Right ventricle myocardium inferior (tissue), 1 donor: ENCODE measurements at places on chromosomes 1 and 21. TPM values are rescaled to one million over a fixed set of nuclear protein-coding genes. Genes with fewer than 3 reads are reported as not detected.

ZNF683 gene
- total RNA-seq: 0.14 TPM

CCDC185 gene
- total RNA-seq: not detected

CR1 gene
- 2.9 TPM for total RNA-seq

FAM72A gene
- total RNA-seq: 1.6 TPM

RIPK4 gene
- 0.08 TPM for total RNA-seq

ARHGAP30 gene
- total RNA-seq: 3.7 TPM

KANK4 gene
- 0.95 TPM for total RNA-seq

IGSF9 gene
- 0.30 TPM for total RNA-seq

FAM131C gene
- 5.9 TPM for total RNA-seq

GBP5 gene
- total RNA-seq: 0.68 TPM

AUNIP gene
- total RNA-seq: not detected

GRCh38 chr1:197356723-197357533, 88.9 kb downstream of the CRB1 start:
- no peak for DNase-seq

DNA sequence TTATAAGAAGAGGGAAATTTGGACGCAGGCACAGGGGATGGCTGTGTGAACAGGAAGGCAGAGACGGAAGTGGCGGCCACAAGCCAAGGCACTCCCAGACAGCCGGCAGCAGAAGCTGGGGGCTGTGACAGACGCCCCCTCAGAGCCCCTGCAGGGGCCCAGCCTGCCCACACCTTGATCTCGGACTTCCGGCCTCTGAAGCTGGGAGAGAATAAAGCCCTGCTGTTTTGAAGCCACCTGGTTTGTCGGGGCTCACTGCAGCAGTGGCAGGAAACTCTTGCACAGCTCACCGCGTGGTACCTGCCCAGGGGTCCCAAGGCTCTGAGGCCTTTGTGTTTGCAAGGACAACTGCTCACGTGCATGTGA, 13.7 kb downstream of the MEGF6 start:
- DNase-seq: no peak

GRCh38 chr1:205477759-205478247, 22.0 kb upstream of the BLACAT1 start:
- no peak for DNase-seq

- no peak for DNase-seq
Observed at GRCh38 chr1:8661185-8662110, 156.0 kb downstream of the RERE start.

DNA sequence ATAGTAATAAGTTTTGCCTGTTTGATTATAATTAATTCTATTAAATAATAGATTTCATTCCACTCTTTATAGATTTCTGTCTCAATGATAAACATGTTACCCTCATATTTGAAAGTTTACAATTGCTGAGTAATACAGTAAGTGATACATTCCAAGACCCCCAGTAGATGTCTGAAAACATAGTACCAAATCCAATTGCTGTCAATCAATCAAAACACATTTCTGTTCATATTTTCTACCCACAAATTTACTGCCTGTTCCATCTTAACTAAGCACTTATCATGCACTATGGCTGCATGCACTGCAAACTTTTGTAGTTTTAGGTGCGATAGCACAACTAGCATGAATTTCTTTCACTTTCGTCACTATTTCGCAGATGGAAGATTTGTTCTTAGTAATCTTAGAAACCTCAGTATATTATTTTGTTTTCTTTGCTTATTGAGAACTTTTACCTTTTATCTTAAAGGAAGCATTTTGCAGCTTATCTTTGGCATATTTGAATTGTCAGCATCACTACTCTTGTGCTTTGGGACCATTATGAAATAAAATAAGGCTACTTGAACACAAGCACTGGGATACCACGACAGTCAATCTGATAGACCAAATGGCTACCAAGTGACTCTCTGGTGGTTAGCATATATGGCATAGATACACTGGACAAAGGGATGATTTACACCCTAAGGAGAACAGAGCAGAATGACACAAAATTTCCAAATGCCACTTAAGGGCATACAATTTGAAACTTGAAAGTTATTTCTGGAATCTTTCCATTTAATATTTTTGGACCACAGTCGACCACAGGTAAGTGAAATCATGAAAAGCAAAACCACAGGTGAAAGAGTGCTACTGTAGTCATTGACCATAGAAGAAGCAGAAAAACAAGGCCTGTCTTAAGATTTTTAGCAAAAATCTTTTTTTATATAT, 67.6 kb downstream of the RGS13 start:
- no peak for DNase-seq

GRCh38 chr1:78475888-78476610, 14.7 kb upstream of the PTGFR start:
- DNase-seq: no peak

GRCh38 chr1:27564710-27565649, 39.0 kb downstream of the AHDC1 start:
- no peak for DNase-seq

- no peak for DNase-seq
Observed at GRCh38 chr1:154759196-154759595, 110.9 kb downstream of the KCNN3 start.

DNA sequence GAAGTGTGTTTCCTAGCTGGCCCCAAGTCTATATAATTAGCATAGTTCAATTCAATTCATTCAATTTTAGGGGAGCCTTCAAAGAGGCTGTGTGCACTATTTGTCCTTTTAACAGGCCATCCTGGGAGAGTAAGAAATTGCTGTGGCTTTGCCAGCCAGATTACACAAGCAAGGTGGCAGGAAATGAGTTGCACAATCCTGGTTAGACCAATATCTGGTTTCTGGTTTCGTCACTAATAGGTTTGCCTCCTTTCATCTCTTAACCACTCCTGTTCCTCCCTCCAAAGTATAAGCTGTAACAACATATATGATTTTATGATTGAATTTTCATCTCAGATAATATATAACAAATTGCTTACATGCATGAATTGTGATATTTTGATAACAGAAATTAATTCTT, 84.1 kb upstream of the NEGR1 start:
- no peak for DNase-seq

DNA sequence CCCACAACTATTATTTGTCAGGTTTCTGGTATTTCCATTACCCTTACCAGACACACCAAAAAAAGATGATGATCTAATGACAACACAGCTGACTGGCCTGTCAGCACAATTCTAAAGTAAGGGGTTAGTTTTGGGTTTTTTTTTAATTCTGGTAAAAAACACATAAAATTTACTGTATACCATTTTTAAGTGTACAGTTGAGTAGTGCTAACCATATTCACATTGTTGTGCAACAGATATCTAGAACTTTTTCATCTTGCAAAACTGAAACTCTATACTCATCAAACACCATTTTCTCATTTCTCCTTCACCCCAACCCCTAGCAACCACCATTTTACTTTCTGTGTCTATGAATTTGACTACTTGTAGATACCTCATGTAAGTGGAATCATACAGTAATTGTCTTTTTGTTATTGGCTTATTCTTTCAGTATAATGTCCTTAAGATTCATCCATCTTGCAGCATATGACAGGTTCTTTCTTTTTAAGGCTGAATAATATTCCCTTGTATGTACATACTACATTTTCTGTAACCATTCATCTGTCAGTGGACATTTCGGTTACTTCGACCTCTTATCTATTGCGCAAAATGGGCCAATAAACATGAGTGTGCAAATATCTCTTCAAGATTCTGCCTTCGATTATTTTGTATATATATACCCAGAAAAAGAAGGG, 29.8 kb downstream of the ARNT start:
- DNase-seq: no peak

- no peak for DNase-seq
Observed at GRCh38 chr1:234616644-234617043, 6.7 kb upstream of the IRF2BP2 start.

- no peak for DNase-seq
Observed at GRCh38 chr1:64664299-64664698, 80.6 kb upstream of the RAVER2 start.

DNA sequence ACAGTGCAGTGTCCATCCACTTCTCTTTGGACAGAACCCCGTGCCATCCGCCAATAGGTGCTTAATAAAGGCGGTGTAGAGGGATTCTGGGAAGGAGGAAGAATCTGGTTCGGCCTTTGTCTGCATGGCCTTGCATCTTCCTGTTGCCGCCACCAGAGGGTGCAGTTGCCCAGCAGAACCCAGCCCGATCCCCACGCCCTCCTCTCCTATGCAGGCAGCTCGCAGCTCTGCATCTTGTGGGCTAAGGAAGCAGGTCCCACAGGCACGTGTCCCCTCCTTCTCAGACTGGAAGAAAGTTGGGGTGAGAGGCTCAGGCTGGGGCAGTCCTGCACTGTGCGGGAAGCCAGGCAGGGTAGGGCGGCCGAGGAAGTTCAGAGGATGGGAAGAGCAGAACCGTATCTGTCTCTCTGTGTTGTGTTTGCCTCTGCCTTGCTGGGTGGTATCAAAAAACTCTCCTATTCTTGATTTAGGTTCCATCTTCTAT, 20.8 kb downstream of the NAV1 start:
- peak; percentile 91 for DNase-seq

- no peak for DNase-seq
Observed at GRCh38 chr1:117534995-117535467, 70.8 kb upstream of the TENT5C start.

- peak; percentile 81 for DNase-seq
Observed at GRCh38 chr1:67833602-67833940, 304 bp upstream of the GNG12 start.

GRCh38 chr1:19840228-19840627, 25.1 kb upstream of the RNF186 start:
- DNase-seq: no peak

DNA sequence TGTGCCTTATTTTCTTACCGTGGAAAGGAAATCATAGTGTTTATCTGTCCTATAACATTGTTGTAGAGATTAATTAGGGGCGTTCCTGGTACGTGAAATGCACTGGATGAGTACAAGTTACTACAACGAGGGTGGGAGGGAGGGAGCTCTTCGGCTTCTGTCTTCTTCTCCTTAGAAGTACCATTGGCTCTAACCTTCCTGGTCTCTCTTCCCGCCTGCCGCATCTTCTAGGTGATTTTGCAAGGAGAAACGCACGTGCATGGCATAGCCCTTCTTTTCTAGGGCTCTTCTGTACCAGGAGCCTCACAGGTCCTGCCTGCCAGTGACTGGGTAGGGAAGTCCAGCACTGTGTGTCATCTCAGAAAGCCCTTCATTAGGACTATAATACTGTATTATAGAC, 16.8 kb downstream of the SH3BP5L start:
- DNase-seq: no peak

DNA sequence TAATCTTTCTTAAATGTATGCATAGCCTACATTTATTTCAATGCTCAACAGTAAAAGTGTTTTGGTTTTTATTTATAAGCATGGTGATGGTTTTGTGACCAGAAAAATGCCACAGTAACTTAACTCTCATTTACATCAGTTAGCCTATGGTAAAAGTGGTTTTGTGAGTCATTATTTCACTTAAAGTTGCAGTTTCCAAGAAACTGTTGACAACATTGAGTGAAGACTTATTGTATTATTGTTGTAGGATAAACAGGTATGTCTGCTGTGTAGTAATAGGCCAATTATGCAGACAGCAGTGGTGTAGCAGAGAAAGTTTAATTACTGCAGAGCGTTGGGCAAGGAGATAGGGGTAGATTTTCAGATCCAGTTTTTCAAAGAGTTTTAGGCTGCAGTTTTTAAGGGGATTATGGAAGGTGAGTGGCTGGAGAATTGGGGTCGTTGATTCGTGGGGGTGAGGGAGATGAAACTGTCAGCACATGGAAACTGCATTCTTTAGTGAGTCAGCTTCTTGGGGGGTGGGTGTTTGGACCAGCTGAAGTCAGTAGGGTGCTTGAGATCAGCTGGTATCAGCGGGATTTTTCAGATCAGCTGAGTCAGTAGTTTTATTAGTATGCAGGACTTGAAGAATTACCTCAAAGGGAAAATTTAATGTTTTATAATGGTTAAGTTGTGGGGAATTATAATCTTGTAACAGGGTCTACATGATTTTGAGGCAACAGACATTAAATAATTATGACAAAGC, 168.7 kb upstream of the FMN2 start:
- no peak for DNase-seq

DNA sequence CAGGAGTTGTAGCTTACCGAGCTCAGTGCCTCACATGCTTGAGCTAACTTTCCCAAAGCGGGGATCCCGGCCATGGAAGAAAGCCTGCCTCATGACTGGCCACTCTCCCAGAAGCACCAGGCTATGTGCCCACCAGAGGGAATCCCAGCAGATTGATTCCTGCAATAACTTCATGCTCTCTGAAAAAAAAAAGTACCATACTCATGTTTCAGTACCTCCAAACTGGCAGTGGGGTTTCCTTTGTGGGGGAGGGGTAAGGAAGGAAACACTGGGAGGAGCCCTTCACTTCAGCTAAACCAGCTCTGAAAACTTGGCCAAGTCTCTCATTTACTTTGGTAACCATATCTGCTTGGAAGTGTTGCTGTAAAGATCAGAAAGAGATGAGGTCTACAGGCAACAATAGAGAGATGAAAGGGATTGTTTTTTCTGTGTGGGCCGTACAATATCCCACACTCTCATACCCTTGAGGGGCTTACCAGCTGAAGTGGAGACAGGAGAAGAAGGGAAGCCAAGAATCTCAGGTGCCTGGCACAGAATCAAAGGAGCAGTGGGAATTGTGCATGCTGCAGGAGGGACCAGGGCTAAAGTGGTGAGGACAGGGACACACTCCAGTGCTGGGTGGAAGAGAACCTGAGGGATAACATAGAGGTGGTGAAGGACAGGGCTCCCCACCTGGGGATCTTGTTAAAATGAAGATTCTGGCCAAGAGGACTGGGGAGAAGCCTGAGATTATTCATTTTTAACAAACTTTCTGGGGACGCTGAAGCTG, 42.4 kb upstream of the TACSTD2 start:
- no peak for DNase-seq

GRCh38 chr1:121517586-121518230, 332.9 kb downstream of the SRGAP2C start:
- DNase-seq: no peak

DNA sequence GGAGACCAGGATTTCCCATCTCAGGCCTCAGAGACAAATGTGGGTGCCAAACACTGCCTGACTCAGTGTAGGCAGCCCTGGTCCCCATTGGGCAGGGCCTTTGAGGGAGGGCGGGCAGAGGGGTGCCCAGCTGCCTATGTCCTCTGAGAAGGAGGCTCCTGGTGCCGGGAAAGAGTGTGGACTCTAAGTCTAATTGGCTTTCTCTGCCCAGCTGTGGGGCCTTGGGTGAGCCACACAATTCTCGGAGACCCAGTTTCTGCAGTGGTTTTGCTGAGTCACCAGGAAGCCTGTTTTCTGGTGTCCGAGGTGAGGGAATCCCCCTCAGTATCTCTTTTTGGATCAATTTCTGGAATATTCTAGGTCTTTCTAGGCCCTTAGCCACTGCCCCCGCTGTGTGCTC, 35.3 kb upstream of the ACTL8 start:
- DNase-seq: no peak
